ENCODE measurements at places on chromosomes 16 and 17. TPM values are rescaled to one million over a fixed set of nuclear protein-coding genes. Genes with fewer than 3 reads are reported as not detected.

- DNase-seq, result no peak
Measured at GRCh38 chr17:21019976-21020586, 22.7 kb downstream of the USP22 start.

DNA sequence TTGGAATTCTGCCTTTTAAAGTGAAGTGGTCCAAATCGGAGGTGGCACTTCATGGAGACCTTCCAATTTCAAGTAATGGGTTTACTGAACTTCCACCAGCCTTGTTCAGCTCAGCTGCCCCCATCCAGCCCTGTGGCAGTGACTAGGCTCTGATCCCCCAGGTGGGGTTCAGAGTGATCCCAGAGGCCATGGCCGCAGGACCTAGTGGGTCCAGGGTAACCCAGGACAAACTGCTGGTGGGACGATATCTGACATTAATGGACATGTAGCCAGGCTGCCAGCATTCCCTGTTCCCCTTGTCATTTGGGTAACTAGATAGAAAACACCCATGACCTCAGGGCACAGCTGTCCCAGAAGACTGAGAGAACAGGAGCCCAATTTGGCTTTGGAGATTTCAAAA, 209.9 kb downstream of the GSG1L start:
- DNase-seq, result no peak

The ENPP7 gene
- not detected for total RNA-seq

The PRKCB gene
- not detected for total RNA-seq

The SPN gene
- 4.1 TPM for total RNA-seq

All from HT1080 (cell line).